ENCODE measurements at places on chromosomes 4 and X.

DNA sequence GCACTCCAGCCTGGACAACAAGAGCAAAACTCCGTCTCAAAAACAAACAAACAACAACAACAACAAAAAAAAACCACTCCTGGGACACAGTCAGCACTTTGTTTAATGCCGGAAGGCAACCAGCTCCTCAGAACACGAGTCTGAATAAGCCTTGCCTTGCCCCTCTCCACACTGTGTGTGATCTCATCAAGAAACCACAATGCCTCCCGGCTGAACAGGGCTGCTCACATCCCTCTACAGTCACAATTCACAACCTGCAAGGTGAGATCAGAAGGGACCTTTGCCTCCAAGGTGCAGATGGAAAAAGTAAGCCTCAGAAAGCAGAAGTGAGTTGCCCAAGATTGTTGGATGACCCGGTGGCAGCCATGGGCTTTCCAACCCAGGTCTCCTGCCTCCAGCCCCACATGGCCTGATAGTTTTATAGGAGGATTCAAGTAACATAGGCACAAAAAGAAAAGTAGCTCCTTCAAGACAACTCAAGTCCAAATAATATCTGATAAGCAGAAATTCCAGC, 80.8 kb downstream of the JAKMIP1 start:
- DNase-seq, result no peak

- DNase-seq, result no peak
These were observed 99.0 kb upstream of the OTUD4 start for GRCh38 chr4:145279122-145279960.

GRCh38 chr4:72471816-72472215, 97.2 kb downstream of the ADAMTS3 start:
- DNase-seq, result no peak

- DNase-seq, result no peak
These were observed 134.5 kb upstream of the TAPT1 start for GRCh38 chr4:16360694-16361262.

DNA sequence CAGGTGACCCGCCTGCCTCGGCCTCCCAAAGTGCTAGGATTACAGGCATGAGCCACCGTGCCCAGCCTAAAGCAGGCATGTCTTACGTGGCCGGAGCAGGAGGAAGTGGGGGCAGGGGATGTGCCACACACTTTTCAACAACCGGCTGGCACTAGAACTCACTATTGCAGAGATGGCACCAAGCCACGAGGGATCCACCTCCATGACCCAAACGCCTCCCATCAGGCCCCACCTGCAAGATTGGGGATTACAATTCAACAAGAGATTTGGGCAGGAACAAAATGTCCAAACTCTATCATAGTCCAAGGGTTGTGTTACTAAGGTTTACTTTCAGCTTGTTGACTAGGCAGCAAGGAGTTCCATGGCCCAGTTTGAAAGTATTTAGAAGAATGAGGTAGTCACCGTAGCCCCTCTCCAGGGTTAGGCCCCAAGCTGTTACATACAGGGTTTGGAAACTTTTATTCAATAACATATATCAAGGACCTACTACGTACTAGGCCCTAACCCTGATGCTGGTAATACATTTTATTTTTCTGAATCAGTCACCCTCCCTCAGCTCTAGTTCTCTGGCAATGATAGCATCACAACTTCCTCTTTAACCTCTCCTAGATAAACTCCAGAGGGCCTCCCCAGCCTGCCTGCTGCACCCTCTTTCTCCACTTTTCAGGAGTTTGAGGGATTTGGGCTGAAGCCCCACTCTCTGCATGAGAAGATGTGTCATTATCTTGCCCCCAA, 18.0 kb upstream of the TBC1D14 start:
- no peak for DNase-seq

GRCh38 chrX:104749951-104750610, 184.1 kb downstream of the IL1RAPL2 start:
- DNase-seq, result no peak
